ENCODE measurements at places on chromosomes 5 and 9.

DNA sequence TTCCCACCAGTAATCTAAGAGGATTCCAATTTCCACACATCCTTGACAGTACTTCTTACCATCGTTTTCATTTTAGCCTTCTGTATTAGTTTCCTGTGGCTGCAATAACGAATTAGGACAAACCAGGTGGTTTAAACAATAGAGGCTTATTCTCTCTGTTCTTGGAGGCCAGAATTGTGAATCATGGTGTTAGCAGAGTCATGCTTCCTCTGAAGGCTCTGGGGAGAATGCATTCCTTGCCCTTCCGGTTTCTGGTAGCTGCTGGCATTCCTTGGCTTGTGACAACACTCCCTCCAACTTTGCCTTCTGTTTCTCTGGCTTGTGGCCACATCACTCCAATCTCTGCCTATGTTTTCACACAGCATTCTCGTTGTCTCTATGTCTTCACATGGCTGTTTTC is 23.5 kb downstream of the RIGI start:
- DNase-seq = no peak

- no peak for DNase-seq
Observed at GRCh38 chr5:55868846-55869245, 17.7 kb downstream of the IL31RA start.

GRCh38 chr5:3226196-3226920 is 369.3 kb upstream of the IRX1 start:
- no peak for DNase-seq

DNA sequence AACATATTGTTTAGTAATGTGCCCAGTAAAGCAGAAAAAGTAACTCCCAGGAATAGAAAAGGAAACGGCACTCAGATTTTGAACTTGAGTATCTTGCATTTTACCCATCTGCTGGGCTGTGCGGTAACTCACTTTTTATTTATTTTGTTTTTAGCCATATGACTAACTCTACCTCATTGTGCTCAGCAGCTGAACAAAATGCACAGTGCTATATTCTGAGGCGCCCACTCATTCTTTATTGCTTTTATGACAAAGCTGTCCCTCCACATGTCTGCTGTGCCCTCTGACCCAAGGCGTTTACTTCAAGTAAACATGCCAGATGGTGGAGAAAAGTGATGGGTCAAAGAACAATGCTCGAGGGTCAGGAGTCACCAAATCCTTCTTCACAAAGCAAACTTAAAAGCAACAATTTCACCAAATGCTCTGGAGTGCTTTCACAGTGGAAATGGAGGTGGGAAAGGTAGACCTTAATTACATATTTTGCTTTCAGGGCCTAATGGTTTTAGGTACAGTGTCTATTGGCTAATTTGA is 215.2 kb upstream of the ELAVL2 start:
- DNase-seq = no peak

DNA sequence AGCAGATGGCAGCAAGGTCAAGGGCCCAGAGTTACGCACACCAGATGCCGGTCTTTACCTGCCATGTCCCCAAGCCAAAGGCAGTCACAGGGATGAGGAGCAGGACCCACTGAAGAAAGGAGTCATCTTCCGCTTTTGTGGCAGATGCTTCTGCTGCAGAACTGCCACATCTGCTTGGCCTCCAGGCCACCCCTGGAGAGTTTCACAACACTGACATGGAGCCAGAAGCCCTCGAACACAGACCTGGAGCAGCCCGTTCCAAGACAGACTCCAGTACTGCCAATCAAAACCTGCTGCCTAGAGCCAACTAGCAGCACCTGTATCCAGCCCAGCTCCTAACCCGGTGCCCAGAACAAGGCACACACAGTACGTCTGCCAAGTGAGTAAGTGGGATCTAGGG is 1.5 kb downstream of the SURF1 start:
- no peak for DNase-seq

GRCh38 chr5:52794519-52794918 is 6.8 kb downstream of the ITGA1 start:
- no peak for DNase-seq

GRCh38 chr9:77751341-77752091 is 103.4 kb upstream of the GNA14 start:
- DNase-seq = no peak

- DNase-seq = no peak
Observed at GRCh38 chr9:93580654-93581380, 4.4 kb downstream of the PHF2 start.

- no peak for DNase-seq
Observed at GRCh38 chr9:115462623-115463022, 344.7 kb upstream of the TNC start.

GRCh38 chr9:133729617-133730281 is 8.4 kb downstream of the SARDH start:
- no peak for DNase-seq

DNA sequence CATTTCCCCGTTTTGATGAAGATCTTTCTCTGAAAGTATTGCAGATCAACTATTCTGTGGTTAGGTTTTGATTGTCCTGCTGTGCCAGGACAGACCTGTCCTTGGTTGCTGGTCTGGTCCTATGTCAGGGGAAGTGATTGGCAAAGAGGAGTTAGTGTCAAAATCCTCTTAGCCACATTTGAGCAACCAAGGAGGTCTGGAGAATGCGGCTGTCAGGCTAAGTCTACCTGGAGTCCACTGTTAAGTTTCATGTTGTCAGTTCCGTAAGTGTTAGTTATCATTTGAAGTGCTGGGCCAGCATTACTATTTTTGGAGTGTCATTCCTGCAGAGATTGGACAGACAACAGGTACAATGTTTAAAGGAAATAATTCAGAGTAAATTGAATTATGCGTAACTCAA is 62.3 kb downstream of the UBE2QL1 start:
- no peak for DNase-seq

GRCh38 chr9:82128011-82128696 is 139.6 kb downstream of the SPATA31D1 start:
- DNase-seq = no peak

DNA sequence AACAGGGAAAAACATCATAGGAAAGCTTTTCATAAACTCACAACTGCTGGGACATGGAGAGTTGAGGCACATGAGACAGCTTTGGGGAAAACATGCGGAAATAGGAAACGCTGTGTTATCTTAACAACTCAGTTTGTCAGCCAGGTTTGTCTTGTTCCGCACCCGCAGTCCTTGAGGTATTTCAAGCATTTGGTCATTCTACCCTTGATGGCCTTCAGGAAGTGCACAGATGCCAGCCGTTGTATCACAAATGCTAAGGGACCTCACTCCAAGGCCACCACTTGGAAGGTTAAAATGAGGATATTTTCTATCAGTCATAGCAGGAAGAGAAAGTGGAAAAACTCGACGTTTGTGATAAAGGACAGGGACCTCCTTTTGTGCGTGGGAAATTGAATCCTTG is 83.8 kb downstream of the TRIO start:
- no peak for DNase-seq

DNA sequence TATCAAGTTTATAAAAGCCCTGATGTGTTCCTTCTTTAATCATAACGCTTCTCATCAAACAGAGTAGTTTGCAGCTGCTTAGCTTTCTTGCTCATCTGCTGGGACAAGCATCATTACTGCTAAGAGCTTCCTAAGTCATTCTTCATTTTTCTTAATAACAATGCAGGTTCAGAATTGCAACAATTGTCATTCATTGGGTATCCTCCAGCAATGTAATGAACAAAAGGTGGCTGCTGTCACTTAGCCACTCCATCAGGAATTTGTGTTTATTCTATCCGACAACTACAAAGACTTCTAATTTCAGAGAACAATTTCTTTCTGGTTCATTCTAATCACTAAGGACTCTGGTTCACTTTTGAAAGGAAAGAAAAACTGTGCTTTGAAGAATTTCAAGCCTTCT is 836.7 kb upstream of the CDH10 start:
- no peak for DNase-seq

DNA sequence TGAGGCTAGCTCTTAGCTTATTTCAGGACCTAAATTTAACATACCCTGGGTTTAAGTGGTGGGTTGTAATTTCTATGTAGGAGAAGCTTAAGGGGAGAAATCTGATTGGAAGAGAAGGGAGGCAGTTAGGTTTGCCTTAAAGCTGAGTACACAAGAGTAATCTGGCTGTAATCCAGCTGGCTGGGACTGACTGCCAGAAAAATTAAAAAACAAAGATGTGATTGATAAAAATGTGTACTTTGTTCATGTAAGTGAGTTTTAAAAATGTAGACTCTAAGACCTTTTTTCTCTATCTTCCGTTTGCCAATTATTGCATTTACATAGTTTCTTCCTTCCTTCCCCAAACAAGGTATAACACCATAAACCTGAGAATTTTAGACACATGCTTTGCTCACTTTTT is 17.5 kb upstream of the MSMP start:
- no peak for DNase-seq

- DNase-seq = no peak
Observed at GRCh38 chr9:80937645-80938044, 751.7 kb downstream of the TLE1 start.

GRCh38 chr9:96031916-96032534 is 156.5 kb downstream of the ERCC6L2 start:
- no peak for DNase-seq

DNA sequence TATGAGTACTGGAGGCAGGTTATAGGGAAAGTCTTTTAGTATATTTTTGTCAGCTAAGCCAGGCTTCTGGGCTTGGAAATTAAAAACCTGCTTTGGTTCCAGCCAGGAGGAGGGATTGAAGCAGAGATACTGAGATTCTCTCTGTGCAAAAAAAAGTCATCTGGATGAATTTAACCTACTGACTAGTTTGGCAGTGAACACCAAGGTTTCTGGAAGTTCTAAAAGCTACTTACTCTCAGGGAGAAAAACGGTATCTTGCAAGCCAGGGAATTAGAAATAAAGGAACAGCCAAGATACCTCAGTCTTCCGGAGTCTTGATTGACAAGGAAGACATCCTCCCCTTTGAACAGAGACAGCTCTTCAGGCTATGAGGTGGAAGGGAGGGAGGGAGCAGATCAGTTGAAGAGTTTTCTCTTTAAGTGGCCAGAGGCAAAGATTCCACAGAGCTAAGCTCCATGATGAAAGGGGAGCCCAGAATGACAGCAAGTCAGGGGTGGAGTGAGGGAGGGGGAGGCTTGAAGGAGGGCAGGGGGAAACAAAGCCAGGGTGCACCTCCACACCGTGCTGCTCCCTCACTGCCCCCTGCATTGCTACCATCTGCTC is 8.3 kb upstream of the ZBTB34 start:
- no peak for DNase-seq

- DNase-seq = no peak
Observed at GRCh38 chr5:180553530-180553929, 37.8 kb downstream of the SCGB3A1 start.

DNA sequence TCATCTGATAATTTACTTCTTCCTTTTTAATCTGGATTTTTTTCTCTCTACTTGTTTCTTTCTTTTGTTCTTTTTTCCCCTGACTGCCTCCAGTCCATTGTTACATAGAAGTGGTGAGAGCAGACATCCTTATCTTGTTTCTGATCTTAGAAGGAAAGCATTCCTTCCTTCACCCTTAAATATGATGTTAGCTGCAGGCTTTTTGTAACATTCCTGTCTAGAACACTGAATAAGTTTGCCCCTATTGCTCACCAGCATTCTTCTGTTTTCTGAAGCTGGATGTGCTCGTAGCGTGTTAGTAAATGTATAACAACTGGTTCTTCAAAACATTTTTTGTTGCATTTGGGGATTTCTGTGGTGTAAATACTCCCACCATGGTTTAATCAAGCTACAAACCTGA is 136.7 kb upstream of the NFIL3 start:
- DNase-seq = no peak

- DNase-seq = no peak
Observed at GRCh38 chr5:158482125-158482524, 617.6 kb downstream of the EBF1 start.

DNA sequence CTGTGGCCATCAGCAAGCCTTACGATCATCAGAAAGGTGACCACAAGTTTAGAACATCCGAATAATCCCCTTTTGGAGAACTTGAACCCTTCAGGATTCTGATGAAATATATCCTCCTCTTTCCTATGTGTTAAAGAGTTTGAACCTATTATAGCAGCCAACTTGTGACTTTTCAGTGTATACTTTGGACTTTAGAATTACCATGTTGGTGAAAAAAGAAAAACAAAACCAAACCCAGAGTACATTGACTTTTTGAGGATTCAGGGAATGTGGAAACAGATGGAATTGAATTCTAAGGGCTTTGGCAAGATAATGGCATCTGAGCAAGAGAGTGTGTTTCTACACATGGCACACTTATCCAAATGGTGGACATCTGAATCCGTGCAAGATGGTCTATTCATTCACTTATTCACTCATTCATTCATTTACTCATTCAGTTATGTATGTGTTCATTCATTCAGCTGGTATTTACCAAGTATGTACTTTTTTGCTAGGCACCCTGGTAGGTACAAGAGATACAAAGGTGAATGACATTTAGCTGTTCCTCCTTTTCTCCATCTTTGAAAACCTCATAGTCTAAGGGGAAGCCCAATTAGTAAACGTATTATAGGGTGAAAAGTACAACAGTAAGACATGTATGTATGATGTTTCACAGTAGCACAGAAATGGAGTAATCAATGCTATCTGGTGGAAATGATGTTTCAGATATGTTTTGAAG is 91.8 kb downstream of the PRDM6 start:
- DNase-seq = no peak

DNA sequence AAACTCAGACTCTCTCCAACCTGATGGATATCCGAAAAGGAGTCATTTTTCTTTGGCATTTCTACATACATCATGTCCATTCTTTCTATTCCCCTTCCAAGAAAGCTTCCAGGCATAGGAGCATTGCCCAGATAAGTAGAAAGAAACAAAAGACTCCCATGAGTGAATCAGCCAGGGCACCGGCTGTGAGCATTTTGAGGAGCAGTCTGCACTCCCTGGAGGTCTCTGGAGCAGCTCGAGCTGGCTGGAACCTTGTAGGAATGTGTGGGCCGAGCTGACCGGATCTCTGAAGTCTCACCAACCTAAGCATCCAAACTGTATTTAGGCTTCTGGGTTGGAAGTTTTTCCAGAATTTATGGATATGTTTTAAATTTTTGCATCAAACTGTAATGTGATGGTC is 161.4 kb upstream of the TRPC7 start:
- no peak for DNase-seq

DNA sequence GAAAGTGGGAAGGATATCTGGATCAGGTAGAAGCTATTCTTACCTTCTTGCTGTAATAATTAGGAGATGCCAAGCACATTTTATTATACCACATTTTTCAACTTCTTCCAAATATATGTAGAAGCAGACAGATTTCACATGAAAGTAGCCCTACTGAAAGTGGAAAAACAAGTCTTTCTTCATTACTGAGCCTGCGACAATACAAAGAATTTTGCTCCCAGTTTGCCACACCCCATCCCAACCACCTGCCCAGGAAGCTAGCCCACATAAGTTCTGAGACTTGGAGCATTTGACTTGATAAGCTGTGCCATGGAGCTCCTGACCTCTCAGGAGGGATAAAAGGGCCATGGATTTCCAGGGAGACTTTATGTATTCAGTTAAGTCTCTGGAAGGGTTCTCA is 249.1 kb upstream of the ADCY2 start:
- no peak for DNase-seq

- no peak for DNase-seq
Observed at GRCh38 chr9:117153021-117153420, 261.8 kb downstream of the ASTN2 start.
